ENCODE measurements at places on chromosomes 16 and 17.

DNA sequence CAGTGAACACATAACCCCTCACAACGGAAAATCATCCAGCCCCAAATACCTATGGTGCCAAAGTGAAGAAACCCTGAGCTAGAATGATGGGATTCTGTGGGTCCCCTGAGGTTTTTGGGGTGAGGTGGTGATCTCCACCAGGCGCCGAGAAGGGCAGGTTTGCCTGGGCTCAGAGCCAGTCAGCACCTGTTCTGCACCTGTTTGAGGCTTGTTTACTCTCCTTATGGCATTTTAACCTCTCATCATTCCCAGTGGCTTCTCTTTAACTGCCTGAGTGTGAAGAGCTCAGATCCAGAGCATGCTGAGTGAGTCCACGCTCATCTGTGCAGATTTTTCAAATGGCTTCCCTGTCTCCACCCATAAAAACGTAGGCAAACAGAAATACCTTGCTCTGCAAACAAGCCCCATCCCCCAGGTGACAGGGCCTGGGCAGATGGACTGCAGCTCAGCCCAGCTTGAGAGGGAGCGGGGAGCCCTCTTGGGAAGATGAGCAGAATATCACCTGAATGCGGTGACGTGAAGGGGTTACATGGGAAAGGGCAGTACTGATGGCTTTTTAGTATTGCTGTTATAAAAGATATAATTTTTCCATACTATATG, 40.1 kb upstream of the CLEC19A start:
- no peak for DNase-seq

- no peak for DNase-seq
Measured at GRCh38 chr16:67965668-67966548, 2.5 kb downstream of the SLC12A4 start.

- no peak for DNase-seq
Measured at GRCh38 chr17:59916446-59916845, 23.5 kb downstream of the RPS6KB1 start.

DNA sequence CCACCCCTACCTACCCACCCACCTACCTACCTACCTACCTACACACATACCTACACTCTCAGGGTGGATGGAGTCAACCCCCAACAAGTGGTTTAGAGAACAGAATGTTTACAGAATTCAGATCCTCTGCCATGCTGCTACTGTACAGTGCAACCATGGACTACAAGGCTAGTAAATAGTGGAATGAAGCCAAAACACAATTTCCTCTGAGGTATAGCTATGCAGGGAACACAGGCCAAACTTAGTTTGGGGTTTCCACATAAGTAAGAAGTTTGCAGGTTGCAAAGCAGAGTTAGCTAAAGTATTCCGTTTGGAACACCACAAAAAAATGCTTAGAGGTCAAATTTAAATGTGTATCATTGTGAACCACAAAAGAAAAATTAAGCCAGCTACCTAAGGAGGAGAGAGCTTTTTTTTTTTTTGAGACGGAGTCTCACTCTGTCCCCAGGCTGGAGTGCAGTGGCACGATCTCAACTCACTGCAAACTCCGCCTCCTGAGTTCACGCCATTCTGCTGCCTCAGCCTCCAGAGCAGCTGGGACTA, 2.7 kb upstream of the AP1G1 start:
- no peak for DNase-seq

- no peak for DNase-seq
Measured at GRCh38 chr16:85867189-85867588, 31.8 kb upstream of the IRF8 start.

DNA sequence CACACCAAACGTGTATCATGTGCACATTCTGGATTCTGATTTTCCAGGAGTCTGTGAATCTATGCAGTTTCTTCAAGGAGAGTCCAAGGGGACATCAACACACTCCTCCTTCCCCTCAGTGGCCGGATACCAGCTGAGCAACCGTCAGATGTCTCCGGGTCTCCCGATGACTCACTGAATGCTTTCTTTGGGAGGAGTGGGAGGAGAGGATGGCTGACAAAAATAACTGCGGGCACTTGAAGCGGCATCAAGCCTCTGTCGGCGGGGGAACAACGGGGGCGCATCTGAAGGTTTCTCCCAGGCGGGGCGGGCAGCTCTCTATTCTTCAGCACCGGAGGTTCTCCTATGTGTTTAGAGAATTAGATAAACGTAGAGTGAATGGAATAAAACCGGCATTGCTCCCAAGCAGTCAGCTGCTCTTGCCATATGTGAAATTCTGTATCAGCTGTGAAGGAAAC, 24.6 kb upstream of the LRRC75A start:
- DNase-seq = peak; percentile 25

- DNase-seq = no peak
Measured at GRCh38 chr17:46916211-46916610, 6.7 kb upstream of the GOSR2 start.

DNA sequence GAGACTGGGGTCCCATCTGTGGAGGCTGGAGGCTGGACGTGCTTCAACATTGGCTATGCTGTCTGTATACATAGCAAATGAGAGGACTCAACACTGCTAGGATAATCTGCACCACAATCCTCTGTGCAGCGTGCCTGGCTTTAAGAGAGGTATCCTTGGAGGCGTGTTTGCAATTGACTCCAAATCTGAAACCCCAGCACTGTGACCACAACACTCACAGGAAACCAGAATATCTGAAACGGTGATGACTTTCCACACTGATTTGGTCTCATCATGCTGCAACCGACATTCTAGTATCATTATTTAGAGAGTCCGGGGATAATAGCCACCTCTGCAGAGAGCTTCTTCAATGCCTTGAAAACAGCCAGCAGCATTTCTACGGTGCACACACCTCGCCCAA, 35.1 kb downstream of the TLE7 start:
- DNase-seq = no peak

GRCh38 chr16:72999541-73000019, 48.3 kb downstream of the ZFHX3 start:
- DNase-seq = no peak

GRCh38 chr17:41539071-41539492, 11.0 kb upstream of the KRT19 start:
- DNase-seq = no peak

DNA sequence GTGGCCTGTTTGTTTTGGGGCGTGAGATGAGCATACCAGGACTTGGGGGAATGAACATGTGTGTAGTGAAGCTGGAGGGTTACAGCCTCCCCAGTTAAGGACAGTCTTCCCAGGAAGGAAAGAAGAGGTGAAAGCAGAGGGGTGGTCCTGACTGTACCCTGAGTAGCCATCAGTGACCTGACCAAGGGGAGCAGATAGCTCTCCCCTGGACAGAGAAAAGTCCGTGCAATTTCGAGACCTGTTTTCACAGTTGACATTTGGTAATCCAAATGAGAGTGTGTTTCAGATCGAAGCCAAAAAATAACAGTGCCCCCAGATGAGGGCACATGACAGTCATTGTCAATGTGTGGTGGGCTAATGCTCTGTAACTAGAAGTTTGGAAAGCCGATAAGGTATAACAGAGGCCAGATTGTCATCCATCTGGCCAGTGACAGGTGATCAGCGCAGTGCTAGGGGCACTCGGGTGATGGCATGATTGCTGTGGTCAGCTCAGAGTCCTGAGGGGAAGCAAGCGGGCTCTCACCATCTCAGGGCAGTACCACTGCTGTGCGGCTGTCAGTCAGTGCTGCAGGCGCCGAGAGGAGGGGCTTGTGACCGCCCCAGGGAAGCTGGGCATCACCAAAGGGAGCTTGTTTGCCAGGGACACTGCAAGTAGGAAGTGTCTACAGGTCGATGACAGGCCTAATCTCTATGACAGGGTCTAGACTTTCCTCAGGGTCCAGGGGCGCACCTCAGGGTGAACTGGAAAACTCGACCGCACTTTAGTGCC, 1.1 kb upstream of the NME2 start:
- DNase-seq = no peak
